ENCODE measurements at places on chromosomes 3 and 15. TPM values are rescaled to one million over a fixed set of nuclear protein-coding genes. Genes with fewer than 3 reads are reported as not detected.

DNA sequence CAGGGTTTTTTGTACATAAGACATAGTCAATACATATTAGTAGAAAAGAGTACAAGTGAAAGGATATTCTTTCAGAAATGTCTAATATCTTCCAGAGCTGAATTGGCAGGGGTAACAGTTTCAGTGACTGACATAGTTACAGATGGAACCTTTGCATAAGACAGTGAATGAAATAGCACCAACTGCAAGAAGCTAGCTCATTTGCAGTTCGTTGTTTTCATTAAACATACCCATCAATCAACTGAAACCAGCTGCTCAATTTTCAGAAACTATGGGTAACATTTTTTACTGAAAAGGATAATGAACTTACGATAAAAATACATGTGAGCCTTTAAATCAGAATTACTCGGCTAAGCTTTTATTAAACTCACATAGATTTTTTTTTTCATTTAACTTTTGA is 93.9 kb upstream of the EPHA3 start:
- no peak for DNase-seq

GRCh38 chr3:87206070-87206469 is 21.0 kb upstream of the CHMP2B start:
- no peak for DNase-seq

GRCh38 chr3:7508821-7509220 is 647.9 kb downstream of the GRM7 start:
- DNase-seq = no peak

- no peak for DNase-seq
Observed at GRCh38 chr15:88202231-88202630, 54.3 kb downstream of the NTRK3 start.

DNA sequence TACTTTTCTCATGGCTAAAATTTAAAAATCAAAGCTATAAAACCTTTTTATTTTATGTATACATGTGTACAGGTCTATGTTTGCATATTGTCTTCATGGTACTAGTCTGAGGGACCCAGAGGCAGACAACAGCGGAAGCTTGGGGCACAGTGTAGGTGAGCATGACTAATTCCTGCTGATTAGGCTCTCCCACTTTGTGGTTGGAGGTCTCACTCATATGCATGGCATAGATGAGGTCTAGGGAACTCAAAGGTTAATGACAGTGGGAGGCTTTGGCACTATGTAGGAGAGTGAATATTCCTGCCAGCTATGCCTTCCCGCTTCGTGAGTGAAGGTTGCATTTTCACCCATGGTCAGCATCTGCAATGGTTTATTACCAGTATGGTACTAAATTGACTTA is 47.5 kb upstream of the AADACL2 start:
- DNase-seq = no peak

GRCh38 chr3:15982667-15983196 is 185.0 kb upstream of the ANKRD28 start:
- DNase-seq = peak; percentile 81

- peak; percentile 94 for DNase-seq
Observed at GRCh38 chr3:81716870-81717509, 44.5 kb downstream of the GBE1 start.

- no peak for DNase-seq
Observed at GRCh38 chr3:14208977-14209394, 30.4 kb downstream of the LSM3 start.

GRCh38 chr3:36937492-36937891 is 7.4 kb downstream of the TRANK1 start:
- no peak for DNase-seq

DNA sequence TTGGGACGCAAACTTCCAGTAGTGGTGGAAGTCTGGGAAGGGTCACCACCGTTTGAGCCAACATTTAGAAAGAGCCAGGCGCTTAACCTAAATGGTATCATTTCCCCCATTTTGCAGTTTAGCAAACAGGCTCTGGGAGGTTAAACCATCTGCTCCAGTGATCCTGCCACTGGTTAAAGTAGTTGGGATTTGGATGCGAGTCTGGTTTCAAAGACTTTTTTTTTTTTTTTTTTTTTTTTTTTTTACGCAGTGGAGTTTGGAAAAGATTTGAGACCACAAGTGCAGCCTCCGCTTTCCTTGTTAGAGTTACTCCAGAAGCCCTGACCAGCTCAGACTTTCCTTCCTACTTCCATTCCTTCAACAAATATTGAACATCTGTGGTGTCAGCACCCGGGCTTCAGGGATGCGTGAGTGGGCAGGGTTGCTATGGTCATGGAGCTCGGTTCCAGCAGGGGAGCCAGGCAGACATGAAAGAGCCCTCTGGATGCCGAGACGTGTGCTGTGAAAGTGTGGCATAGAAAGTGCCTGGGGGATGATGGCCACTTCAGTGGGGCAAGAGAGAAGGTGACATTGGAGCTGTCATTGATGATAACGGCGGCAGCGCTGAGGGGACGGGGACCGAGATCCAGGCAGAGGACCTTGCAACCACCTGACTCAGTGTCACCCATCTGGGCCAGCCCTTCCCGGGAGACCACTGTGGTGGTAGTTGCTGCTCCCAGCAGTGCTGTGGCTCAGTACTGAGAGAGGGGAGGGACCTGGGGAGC is 1.1 kb upstream of the RNU6-1 start:
- no peak for DNase-seq

DNA sequence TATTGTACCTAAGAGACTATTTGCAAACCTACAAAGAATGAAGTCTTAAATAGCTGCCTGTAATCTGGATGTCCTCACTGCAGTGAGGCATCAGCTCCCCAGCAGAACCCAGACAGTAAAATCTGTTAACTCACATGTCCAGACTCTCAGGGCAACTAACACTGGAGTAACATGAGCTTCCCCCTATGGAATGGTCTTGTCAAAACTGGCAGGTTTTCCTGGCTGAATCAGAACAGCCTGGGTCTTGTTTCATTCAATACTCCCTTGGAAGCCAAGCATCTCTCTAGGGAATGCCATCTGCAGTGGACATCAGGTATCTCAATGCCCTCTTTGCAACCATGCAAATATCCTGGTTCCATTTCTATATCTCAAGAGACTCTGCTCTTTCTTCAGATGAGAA is 24.4 kb downstream of the PTPN9 start:
- DNase-seq = no peak

- no peak for DNase-seq
Observed at GRCh38 chr3:59247402-59247841, 197.6 kb upstream of the CFAP20DC start.

DNA sequence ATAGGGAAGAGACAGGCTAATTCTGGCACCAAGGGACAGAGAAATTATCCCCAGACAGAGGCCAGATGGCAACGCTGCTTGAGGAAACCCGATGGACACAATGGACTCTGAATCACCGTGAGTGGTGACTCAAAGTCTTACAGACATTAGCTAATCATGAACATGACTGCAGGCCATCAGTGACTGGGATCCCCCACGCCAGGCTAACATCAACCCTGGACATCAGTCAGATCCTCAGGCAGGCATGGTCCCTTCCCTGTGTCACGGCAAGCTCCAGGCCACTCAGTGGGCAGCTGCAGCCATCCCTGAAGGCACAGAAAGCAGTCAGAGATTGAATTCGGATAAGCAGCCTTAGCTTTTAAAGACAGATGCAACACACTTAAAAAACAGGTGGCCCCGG is 23.8 kb upstream of the OXTR start:
- no peak for DNase-seq

DNA sequence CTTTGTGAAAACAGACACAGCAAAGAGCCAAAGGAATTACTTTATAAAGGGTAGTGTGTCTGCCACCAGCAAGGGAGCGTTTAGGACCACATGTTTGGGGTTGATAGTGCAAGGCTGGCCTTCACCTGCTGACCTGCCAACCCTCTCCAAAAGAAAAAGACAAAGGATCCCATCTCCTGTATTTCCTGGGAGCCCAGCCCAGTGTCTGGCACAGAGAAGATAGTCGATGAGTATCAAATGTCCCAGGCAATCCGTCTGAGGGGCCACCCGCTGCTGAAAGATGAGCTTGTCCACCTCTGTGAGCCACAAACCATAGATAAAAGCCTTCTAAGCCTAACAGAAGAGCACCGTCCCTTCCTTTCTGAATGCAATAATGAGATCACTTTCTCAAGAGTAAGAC is 154.8 kb upstream of the CTNNB1 start:
- DNase-seq = no peak

- DNase-seq = no peak
Observed at GRCh38 chr3:100150473-100150872, 36.2 kb upstream of the FILIP1L start.

- DNase-seq = no peak
Observed at GRCh38 chr3:17740721-17741141, 1.7 kb downstream of the TBC1D5 start.

GRCh38 chr15:22262613-22263020 is 182.3 kb downstream of the OR4M2 start:
- DNase-seq = no peak

GRCh38 chr15:62512904-62513303 is 347.8 kb upstream of the C2CD4B start:
- DNase-seq = no peak

DNA sequence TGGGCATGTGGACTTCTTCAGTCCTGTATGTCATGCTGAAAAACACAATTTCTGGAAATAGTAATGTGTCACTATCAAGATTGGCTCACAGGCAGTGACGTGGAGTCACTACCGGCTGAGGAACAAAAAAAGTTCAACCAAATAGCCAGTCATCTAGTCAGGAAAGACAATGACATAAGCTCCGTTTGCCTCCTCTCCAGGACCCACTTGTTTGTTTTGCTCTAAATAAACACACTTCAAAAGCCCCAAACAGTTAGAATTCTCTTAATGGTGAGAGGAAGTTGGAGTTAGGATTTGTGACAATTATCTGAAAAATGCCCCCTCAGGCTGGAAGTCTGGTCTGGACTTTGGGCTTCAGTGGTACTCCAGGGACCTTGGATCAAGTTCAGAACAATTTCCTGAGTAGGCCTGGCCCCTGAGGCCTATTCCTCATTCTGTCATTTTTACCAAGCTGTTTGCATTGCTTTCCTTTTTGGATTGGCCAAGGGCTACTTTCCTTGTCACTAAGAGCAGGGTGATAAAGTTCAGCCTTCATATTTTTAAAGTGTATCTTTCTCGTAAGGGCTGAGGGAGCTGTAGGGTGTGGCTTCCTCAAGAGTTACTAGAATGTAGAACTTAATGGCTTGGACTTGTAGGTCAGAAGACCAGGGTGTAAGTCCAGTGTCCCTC is 98.9 kb downstream of the EOMES start:
- no peak for DNase-seq

DNA sequence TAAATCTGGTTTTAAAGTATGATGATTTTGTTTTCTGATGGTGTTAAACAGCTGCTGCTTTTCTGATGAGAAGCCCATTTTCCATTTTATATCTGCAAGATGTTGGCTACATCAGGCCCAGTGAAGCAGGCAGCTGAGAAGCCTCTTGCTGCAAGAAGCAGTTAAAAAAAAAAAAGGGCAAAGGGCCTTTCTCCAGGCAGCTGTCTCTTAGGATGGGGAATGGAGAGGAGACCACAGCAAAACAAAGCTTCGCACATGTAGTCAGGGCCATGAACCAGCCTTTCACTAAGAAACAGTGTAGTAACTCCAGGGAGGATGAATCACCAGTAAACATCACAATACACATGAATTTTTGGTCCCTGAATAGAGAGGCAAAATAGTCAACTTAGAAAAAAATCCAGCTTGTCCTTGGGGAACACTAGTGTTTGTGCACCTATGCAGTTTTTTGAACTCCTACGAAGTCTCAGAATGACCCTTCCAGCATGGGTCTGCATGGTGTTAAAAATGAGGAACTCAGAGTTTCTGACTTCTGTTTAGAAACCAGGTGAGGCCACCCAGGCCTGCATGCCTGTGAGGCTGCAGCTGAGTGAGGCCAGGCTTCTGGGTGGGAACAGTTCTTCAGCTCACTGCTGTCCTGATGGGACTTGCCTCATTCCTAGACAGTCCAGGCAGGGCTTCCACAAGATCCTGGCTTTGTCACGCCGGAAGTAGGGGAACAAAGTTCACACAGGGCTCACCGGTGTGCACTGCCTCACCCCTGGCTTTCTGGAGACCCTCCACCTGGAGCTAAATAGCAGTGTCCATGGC is 518.7 kb downstream of the MCTP2 start:
- no peak for DNase-seq

DNA sequence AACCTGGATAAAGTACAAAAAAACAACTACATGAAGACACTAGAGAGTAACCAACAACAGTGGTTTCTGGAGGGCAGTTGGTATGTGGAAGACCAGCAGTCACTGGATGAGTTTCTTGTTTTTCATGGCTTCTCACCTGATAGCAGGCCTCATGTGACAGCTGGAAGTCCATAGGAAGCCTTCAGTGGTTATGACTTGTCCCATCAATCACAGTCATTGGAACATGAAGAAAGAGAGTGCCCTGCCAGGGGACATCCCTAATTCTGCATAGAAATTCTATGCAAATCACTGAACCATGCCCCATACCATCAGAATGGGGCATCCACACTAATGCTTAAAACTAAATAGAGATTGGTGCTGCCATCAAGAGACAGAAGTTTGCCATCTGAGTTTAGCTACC is 81.6 kb downstream of the AKAP13 start:
- no peak for DNase-seq

- no peak for DNase-seq
Observed at GRCh38 chr3:73884361-73884760, 259.6 kb upstream of the PDZRN3 start.

DNA sequence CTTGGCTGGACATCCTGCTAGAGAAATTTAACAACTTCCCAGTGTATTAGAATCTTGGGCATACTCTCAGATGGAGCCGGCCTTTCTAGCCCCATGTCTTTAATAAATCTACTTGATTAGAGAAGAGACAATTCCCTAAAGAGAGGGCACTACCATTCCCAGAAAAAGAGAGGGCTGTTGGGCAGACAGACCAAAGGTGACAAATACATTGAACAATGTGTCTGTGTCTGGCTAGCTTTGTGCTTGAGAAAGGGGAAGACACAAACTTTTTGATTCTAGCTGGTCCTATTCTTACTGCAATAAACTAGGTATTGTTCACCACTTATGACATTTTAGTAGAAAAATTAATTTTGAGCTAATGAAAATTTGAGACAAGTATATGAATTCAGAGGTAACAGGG is 57.7 kb downstream of the DUT start:
- DNase-seq = no peak

DNA sequence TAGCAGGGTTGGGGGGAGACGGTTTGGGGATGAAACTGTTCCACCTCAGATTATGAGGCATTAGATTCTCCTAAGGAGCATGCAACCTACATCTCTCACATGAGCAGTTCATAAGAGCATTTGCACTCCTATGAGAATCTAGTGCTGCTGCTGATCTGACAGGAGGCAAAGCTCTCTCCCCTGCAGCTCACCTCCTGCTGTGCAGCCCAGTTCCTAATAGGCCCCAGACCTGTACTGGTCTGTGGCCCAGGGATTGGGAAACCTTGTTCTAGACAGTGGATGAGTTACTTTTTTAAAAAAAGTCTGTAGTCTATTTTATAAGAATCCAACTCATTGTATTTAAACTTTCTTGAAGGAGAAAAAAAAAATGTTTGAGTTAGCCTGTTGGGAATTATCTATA is 100.0 kb downstream of the HHLA2 start:
- DNase-seq = no peak

The TLNRD1 gene
- 45.4 TPM for total RNA-seq

The CCR3 gene
- not detected for total RNA-seq

The C3orf70 gene
- total RNA-seq = 0.72 TPM

The BFSP2 gene
- total RNA-seq = not detected

The ARRDC4 gene
- 18.3 TPM for total RNA-seq

The COLQ gene
- total RNA-seq = 0.14 TPM

The SEMA3G gene
- total RNA-seq = 0.43 TPM

The THAP10 gene
- 9.1 TPM for total RNA-seq

The GOLGA6L7 gene
- not detected for total RNA-seq

The CAND2 gene
- total RNA-seq = 5.9 TPM

The LRTM1 gene
- total RNA-seq = not detected

The PEX11A gene
- total RNA-seq = 3.5 TPM

The AMT gene
- total RNA-seq = 2.5 TPM

The ATP13A4 gene
- total RNA-seq = not detected

The B2M gene
- 1,011 TPM for total RNA-seq

The HAPLN3 gene
- total RNA-seq = 21.9 TPM

The NMNAT3 gene
- 2.5 TPM for total RNA-seq

The C3orf85 gene
- total RNA-seq = not detected

Data from epithelial cell of proximal tubule (primary cell).